Stimulated activated CD4-positive, alpha-beta T cell treated with anti-CD3 and anti-CD28 coated beads, Interleukin-12 subunit alpha, Interleukin-12 subunit beta, amount 100 ng/mL, for 24 hours (primary cell): ENCODE measurements at places on chromosomes 1 and 21.
A peak's percentile ranks its signal among the peaks of the same experiment; 100 is the strongest.

- no peak for DNase-seq
These were observed 38.3 kb downstream of the PTGFRN start for GRCh38 chr1:116948046-116948445.

- DNase-seq = no peak
These were observed 19.6 kb downstream of the UBAP2L start for GRCh38 chr1:154240294-154240833.

DNA sequence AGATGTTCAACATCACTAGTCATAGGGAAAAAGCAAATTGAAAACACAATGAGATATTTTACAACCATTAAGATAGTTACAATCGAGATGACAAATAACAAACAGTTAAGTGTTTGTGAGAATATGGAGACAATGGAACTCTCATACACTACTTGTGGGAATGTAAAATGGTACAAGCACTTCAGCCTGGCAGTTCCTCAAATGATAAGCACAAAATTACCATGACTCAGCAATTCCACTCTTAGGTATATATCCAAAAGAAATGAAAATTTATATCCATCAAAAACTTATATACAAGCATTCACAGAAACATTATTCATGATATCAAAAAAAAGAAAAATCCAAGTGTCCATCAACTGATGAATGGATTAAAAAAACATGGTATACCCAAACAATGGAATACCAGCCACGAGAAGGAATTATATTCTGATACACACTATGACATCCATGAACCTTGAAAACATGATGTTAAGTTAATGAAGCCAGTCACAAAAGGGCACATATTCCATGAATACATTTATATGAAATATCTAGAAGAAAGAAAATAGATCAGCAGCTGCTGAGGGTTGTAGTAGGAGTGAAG is 76.4 kb downstream of the EVI5 start:
- no peak for DNase-seq

- DNase-seq = no peak
These were observed 518.7 kb downstream of the PTPRC start for GRCh38 chr1:199157494-199157893.

- no peak for DNase-seq
These were observed 374.6 kb upstream of the RUNX1 start for GRCh38 chr21:35423709-35424108.

DNA sequence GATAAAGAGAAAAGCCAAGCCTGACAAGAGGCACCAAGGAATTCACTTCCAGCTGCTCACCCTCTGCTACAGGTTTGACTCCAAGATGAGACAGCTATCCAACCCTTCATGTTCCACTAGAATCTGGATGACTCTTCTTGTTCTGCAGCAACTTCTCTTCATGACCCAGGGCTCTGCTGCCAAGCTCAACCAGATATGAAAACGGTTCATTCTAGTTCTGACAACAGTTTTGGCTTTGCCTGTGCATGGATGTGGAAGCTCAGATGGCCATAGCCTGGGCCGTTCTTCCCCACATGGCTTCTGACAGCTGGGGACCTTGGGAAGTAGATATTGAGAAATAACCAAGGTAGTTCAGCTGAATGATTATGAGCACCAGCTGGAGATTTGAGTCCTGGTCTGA is 13.7 kb downstream of the PI4KB start:
- no peak for DNase-seq

- no peak for DNase-seq
These were observed 408.8 kb upstream of the DAB1 start for GRCh38 chr1:57832612-57833011.

DNA sequence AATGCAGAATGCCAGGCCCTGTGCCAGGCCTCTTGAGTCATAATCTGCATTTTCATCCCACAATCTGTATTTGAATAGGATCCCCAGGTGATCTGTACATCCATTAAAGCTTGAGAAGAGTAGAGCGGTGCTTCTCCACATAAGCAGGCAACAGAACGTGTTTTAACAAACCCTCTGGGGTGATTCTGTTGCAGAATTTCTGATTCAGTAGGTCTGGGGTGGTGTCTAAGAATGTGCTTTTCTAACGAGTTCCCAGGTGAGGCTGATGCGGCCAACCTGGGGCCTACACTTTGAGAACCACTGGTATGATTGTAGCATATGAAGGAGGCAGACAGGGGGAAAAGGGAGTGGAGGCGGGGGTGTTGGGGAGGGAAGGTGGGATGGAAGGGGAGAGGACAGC is 78.4 kb upstream of the POU3F1 start:
- no peak for DNase-seq

GRCh38 chr21:33434770-33435360 is 31.7 kb downstream of the IFNGR2 start:
- DNase-seq = no peak

GRCh38 chr21:43733529-43734071 is 14.7 kb downstream of the PDXK start:
- no peak for DNase-seq

DNA sequence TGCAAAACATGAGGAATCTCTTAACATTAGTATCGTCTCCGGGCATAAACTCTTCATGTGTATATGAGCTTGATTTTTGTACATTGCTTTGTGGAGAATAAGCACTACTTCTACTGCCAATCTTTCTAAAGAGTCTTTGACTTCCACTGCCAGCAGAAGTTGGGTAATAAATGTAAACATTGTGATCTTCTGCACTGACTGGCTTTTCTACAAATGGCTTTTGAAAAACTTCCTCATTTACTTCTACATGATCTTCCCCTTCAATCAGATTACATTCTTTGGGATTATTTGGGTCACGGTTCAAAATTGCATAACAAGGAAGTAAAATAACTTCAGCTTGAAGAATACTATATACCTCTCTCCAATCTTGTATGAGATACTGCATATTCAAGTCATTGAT is 30.4 kb upstream of the SLC44A5 start:
- DNase-seq = no peak

DNA sequence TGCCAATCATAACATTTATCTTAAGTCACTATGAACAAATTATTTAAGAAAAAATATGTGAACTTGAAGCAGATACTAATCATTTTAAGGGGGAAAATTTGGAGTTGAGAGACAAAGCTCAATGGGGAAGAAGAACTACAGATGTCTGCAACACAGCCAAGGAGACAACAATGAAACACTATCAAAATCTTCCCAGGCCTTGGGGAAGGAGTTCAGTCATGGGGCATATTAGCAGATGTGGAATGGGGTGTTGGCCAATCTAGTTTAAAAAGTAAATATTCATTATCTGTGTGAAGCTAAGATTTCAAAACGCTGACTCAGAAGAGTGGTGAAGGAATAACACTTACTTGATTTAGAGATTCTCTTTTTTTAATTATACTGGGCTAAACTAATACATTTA is 671.6 kb upstream of the ZP4 start:
- DNase-seq = no peak

DNA sequence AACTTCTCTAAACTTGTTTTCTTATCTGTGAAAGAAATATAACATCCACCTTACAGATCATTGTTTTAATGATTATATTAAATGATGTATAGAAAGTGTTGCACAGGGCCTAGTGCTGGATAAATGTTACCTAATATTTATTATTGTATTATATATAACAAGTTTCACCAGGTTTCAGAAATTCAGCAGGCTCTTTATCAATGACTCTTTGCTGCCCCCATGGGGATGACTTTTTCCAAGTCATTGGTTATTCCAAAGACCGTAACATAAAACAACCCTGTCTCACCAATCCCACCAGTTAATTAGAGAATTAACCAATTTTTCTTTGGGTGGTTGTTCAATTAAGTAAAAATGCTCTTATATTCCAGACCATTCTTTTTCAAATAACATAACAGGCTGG is 7.3 kb upstream of the DEDD start:
- no peak for DNase-seq

DNA sequence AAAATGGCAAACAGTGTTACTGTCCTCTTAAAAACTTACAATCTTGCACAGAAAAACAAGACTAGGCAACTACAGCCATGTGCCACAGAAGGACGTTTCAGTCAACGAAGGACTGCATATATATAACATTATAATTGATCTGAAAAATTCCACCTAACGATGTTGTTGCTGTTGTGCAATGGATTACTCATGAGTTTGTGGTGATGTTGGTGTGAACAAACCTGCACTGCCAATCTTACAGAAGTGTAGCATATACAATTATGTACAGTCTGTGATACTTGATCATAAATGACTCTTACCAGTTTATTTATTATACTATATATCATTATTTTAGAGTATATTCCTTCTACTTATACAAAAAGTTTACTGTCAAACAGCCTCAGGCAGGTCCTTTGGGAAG is 6.8 kb upstream of the VAMP4 start:
- no peak for DNase-seq

GRCh38 chr1:7317888-7318287 is 453.2 kb upstream of the VAMP3 start:
- no peak for DNase-seq

- no peak for DNase-seq
These were observed 11.6 kb downstream of the BSND start for GRCh38 chr1:55010194-55010886.

DNA sequence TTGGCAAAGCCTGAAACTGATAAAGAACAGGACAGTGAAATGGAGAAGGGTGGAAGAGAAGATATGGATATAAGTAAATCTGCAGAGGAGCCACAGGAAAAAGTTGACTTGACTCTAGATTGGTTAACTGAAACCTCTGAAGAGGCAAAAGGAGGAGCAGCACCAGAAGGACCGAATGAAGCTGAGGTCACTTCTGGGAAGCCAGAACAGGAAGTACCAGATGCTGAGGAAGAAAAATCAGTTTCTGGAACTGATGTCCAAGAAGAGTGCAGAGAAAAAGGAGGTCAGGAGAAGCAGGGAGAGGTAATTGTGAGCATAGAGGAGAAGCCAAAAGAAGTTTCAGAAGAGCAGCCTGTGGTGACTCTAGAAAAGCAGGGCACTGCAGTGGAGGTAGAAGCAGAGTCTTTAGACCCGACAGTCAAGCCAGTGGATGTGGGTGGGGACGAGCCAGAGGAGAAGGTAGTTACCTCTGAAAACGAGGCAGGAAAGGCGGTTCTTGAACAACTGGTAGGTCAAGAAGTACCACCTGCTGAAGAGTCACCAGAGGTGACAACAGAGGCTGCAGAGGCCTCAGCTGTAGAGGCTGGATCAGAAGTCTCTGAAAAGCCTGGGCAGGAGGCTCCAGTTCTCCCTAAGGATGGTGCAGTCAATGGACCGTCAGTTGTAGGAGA is 16.3 kb downstream of the CCDC17 start:
- no peak for DNase-seq

DNA sequence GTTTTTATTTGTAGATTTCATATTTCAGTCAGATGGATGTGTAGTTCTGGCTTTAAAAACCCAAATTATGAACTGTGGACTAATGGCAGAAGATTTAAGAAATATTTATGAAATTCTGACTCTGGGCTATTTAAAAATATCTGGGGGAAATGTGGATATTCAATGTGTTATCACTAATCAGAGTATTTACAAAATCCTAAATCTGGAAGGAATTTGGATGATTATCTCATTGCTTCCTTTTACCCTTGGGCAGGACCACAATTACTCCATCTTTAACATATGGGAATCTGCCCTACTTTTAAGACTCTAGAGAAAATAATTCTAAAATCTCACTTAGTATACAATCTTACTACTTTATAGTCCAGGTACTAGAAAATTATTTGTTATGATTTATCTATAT is 203.2 kb downstream of the PDE4B start:
- DNase-seq = no peak

- peak; percentile 38 for DNase-seq
These were observed 74.6 kb downstream of the USP24 start for GRCh38 chr1:55140546-55140983.

DNA sequence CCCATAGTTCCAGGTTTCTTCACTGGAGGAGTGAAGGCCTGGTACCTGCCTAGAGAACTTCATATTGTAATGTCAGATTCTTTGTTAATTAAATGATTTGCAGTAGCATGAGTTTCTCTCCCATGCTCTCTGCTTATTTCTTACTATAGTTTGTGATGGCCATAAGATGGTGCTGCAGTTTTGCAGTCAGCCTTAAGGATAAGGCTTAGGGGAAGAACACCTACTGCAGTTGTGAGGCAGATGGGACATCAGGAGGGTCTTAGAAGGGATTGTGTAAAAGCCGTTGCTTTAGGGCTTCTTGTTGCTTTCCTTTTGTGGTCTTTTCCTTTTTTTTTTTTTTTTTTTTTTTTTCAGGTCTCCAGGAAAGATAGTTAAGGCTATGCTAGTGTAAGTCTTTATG is 61.8 kb downstream of the MACF1 start:
- no peak for DNase-seq

DNA sequence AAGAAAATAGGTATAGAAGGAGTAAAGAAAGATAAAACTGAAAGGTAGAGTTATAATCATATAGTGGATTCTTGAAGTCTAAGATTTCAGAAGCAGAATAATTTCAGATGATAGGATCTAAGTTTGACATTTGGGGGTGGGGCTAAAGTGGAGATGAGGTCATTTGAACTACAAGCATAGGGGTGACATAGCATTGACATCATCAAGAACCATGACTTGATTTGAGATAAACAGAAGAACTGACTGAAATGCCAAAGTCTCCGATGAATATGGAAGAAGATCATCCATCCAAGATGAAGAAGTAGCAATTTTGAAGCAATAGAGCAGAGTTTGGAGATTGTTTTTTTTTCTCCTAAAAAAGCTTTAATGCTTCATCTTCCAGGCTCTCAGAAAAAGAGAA is 122.3 kb downstream of the MACF1 start:
- no peak for DNase-seq

DNA sequence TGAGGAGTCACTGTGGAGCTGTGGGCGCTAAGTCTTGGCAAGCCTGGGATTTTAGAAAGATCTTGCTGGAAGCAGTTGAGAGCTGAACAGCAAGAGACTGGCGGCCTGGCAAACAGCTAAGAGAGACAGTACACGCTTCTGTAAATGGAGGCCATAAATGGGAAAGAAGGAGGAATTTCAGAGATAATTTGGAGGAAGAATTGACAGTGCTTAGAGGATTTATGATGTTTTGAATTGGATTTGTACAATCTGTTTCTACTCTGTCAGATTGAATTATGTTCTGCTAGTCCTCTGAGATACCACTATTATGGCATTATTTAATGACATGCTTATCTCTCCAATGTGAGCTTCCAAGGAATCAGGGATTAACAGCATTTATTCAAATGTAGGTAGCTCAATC is 50.1 kb downstream of the ABCA4 start:
- DNase-seq = no peak

- peak; percentile 19 for DNase-seq
These were observed 80.4 kb downstream of the ADARB1 start for GRCh38 chr21:45154511-45155508.

- DNase-seq = no peak
These were observed 51.8 kb downstream of the KCNJ15 start for GRCh38 chr21:38308532-38309119.

GRCh38 chr1:39575191-39576015 is 1.2 kb downstream of the PABPC4 start:
- DNase-seq = no peak

- DNase-seq = no peak
These were observed 8.9 kb downstream of the DDOST start for GRCh38 chr1:20652300-20652699.

DNA sequence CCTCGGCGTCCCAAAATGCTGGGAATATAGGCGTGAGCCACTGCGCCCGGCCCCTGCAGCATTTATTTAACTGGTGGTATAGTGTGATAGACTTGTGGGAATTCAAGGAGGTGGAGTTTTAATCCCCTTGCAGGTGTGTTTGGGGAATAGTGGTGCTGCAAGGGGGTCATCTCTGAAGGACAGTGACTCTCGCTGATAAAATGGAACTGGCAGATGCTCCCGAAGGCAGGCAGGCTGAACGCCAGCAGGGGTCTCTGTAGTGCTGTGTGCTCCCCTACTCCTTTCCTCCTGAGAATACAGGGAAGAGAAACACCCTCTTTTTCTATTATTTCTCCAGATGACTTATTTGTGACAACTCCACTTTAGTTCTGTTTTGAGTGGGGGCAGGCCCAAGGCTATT is 4.0 kb downstream of the OSCP1 start:
- no peak for DNase-seq

GRCh38 chr1:7403265-7404045 is 367.6 kb upstream of the VAMP3 start:
- DNase-seq = no peak
